ENCODE measurements at places on chromosomes 3 and 15.

- no peak for DNase-seq
Measured at GRCh38 chr3:189339996-189340395, 168.2 kb downstream of the TPRG1 start.

DNA sequence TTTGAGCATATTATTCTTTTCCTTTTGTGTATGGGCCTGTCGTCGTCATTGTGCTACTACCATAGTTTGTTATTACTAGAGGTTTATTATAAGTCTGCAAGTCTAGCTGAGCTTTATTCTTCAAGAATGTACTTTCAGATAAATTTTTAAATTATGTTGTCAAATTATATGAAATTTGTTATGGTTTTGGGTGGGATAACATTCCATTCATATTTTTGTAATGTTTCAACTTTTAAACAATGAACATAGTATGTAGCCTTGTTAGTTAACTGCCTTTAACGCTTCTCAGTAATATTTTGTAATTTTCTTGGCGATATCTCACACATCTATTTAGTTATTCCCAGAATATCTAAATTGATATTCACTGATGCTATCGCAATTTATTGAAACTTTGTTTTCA, 41.6 kb upstream of the GOLGA8B start:
- no peak for DNase-seq

DNA sequence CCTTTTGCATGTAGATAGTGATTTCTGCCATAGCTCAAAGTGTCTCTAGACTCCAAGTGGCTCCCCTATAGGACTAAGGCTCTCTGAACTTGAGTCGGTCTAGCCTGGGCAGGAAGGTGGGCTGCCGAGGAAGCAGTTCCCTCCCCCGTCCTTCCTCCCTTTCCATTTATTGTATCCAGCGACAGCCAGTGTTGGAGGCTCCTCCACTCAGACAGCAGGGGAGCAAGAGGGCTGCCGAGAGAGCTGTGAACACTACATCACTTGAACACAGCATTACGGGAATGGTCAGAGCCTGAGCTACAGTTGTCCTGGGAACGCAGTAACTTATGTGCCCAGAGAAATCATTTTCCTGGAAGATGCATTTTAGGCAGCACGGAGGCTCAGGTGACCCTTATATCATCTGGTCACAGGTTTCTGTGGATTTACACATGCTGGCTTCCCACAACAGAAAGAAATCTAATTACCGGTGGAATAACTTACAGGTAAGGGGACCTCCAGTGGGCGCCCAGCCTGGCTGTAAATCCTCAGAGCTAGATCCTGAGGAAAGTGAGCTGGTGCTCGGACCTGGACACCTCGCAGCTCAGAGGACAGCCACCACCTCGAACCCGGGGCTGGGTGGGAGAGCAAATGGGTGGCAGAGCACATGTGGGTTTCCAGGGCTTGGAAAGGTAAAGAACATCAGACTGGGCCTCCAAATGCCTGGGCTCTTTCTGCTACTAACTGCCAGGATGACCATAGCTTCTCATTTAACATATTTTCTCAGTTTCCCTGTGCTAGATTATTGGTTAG, 197.1 kb downstream of the UACA start:
- DNase-seq, result no peak

GRCh38 chr3:46926871-46927717, 49.5 kb downstream of the CCDC12 start:
- DNase-seq, result no peak

GRCh38 chr3:67361770-67362169, 292.6 kb downstream of the SUCLG2 start:
- DNase-seq, result no peak

- DNase-seq, result no peak
Measured at GRCh38 chr3:82891028-82891427, 1129.6 kb upstream of the GBE1 start.

- no peak for DNase-seq
Measured at GRCh38 chr15:62935300-62936081, 107.1 kb upstream of the TPM1 start.

GRCh38 chr3:198113206-198114053, 153.4 kb downstream of the LMLN start:
- DNase-seq, result no peak

DNA sequence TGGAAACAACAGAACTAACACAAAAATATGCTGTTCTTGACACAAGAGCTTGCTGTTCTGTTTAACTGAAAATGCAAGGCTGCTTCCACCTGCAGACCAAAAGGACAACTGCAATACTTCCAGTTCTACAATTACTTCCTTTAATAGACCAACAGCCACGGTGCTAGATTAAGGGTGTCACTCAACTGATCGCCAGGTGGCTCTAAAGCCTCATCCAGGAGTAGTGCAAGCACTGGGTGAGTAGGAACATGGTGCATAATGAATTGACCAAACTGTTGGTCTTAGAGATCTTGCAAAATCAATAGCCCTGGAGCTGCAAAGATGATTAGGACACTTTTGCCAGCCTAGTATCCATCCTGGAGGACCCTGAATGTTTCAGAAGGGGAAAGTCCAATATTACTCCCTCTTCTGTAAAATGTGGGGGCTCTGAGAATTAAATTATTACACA, 3.6 kb upstream of the CLDN16 start:
- DNase-seq, result no peak

DNA sequence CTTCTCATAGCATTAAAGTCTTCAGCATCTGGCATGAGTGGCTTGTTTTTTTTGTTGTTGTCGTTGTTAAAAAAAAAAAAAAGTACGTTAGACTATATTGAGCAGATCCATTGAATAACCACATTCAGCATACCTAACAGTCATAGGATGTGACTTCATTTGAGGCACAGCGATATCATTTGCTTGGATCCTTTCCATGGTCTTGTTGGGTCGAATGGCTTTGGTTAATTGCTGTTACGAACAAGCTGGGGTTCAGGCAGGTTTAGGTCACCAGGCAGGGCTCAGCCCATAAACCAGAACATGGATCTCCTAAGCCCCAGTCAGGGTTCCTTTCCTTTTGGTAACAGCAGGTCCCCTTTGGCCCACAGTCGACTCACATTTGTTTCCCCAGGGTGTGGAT, 76.2 kb downstream of the POLR2M start:
- no peak for DNase-seq

DNA sequence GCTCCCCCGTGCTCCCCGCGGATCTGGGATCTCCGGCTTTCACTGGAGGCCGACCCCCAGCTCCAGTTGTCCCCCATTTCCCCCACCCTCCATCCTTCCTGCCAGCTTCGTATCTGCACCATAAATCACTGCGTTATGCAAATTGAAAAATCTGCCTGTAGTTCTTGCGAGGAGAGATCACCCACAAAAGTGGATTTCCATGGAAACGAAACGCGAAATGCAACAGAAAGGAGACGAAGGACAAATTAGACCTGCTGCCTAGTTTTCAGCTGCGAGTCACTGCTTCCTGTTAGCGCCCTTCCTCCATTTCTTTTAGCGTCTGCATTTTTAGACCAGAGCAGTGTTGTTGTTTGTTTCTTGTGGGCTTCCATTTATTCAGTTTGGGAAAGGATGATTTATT, 127.1 kb upstream of the ATP10A start:
- DNase-seq, result no peak

- no peak for DNase-seq
Measured at GRCh38 chr3:78972617-78973301, 795.0 kb downstream of the ROBO1 start.

GRCh38 chr3:132405188-132405587, 12.1 kb upstream of the DNAJC13 start:
- DNase-seq, result no peak

GRCh38 chr3:194072097-194072428, 63.9 kb upstream of the HES1 start:
- DNase-seq, result no peak

GRCh38 chr15:66758844-66759243, 56.8 kb downstream of the SMAD6 start:
- no peak for DNase-seq

GRCh38 chr3:52065264-52065756, 8.9 kb upstream of the DUSP7 start:
- DNase-seq, result no peak

DNA sequence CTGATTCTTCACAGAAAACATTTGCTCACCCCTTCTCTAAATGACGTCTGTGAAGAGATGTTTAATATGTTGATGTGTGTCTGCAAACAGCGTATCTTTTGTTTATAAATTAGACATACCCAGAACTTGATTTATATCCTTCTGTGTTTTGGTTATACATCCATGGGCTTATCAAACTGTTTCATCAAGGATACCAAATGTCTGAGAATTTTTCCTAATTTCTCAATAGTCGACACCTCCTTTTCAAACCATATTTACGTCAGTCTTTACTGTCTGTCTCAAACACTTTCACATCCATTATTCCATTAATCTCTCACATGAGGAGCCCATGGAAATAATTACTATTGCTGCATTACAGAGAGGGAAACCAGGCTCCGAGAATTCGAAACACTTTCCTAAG, 85.4 kb downstream of the FGF12 start:
- no peak for DNase-seq

GRCh38 chr3:179174316-179174715, 26.2 kb downstream of the PIK3CA start:
- no peak for DNase-seq

- DNase-seq, result no peak
Measured at GRCh38 chr3:108388136-108389132, 92.1 kb downstream of the HHLA2 start.

All from AG09319 (cell line).